ENCODE measurements at places on chromosomes 6 and 20.

GRCh38 chr6:10303608-10304506 is 111.0 kb downstream of the TFAP2A start:
- no peak for DNase-seq

DNA sequence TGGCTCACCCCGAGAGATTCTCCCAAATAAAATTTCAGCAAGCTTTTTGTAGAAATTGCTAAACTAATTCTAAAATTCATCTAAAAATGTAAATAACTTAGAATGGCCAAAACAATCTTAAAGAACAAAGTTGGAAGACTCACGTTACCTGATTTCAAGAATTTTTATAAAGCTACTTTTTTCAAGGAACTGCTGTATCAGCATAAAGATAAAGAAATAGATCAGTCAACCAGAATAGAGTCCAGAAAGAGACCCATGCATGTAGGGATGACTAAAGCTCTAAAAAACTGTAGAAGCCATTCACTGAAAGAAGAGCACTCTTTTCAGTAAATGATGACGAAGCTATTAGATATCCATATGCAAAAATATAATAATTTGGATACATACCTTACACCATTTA is 652.1 kb downstream of the TBC1D32 start:
- no peak for DNase-seq

DNA sequence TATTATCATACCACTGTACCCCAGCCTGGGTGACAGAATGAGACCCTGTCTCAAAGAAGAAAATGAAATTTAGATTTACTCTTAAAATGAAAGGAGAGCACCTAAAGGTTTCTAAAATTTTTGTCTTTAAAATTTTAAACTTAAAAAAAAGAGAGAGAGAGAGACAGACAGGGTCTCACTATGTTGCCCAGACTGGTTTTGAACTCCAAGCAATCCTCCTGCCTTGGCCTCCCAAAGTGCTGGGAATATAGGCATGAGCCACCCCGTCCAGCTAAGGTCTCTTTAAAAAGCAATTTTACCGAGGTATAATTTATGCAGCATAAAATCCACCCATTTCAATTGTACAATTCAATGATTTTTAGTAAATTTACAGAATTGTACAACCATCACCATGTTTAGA is 33.2 kb downstream of the ILRUN start:
- no peak for DNase-seq

DNA sequence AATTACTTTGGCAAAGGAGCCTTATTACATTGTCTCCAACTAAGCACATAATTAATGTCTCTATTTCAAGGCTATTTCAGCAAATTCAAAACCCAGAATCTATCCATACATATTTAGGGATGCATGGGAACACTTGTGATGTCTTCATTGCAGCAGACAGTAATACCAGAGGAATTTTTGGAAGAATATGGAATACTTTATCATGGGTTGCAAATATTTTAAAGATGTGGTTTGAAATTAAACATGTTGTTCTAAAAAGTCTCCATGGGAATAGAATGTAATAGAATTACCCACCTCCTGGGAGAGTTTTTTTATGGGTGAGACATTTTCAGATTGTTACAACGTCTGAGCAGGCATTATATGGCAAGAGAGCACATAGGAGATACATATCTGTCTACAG is 170.8 kb downstream of the KCNQ5 start:
- DNase-seq, result no peak

- DNase-seq, result no peak
Observed at GRCh38 chr6:41583565-41583964, 37.4 kb downstream of the FOXP4 start.

DNA sequence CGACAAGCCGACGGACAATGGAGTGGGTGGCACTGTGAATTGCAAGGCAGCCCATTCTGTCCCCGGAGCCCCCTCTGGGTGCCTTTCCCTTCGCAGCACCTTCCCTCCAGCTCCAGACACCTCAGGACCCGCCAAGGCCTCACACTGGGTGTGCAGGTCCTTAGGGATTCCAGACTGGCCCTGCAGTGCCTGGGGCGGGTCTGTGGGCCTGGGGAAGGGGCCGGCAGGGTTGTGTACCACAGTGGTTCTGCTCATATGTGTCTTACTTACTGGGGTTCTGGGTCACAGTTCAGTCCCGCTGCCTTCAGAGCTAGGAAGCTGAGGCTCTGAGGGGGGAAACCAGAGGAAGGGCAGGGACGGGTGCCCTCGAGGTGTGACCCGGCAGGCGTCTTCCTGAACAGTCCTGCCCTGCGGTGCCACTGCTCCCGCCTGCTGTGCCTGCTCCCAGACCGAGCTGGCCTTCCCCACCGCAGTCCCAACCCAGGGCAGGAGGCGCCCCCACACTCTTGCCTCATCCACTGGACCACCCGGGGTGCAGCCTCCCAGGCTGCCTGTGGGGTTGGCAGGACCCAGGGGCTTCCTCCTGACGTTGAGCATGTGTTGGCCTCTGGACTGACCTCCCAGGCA is 16.3 kb upstream of the SLCO4A1 start:
- DNase-seq, result no peak

DNA sequence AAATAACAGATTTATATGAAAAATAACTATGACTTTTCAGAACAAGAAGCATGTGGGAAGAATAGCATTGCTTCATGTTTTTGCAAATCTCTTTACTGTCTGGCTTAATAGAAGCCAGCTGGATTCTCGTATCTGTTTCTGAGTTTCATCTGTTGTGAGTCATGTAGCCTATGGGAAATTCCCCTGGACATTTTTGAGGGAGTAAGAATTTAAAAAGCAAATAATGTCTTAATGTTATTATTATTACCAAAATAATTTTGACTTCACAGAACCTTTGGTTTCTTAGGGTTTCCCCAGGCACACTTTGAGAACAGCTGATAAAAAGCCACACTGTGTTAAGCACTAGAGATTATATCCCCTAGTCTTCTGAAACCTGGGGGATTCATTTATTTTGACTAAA is 75.8 kb downstream of the SYCP2L start:
- peak; percentile 90 for DNase-seq

GRCh38 chr20:5654557-5654956 is 95.6 kb upstream of the SHLD1 start:
- DNase-seq, result peak; percentile 89

Data from cardiac fibroblast (primary cell).